CD4-positive, alpha-beta T cell treated with Interleukin-4 for 4 hours (primary cell): ENCODE measurements at places on chromosomes 1 and 21.
A peak's percentile ranks its signal among the peaks of the same experiment; 100 is the strongest.

GRCh38 chr1:236808564-236809130 lies 13.6 kb downstream of the MTR start:
- no peak for DNase-seq

DNA sequence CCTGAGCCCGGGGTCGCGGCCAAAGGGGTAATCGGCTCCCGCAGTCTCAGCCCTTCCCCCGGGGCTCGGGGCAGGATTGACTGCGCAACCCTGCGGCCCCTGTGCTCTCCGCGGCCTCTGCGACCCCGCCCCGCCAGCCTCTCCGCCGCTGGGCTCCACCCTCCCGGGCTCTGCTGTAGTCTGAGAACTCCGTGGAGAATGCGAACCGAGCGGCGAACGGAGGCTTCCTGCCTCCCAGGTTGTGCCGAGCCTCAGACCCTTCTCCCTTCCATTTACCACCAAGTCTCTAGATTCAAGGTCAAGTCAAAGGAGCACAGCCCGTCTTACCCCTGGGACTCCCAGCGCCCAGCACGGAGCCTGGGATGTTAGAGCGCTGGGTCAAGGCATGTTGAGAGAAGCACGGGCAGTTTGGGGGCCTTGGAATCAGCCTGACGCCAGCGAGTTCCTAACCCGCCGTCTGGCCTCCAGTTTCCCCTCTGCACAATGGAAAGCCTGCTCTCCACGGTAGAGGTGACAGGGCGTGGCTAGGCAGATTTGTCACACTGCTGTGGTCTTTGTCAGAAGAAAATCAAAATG lies 3.0 kb downstream of the ATP2B4 start:
- DNase-seq, result peak; percentile 72

DNA sequence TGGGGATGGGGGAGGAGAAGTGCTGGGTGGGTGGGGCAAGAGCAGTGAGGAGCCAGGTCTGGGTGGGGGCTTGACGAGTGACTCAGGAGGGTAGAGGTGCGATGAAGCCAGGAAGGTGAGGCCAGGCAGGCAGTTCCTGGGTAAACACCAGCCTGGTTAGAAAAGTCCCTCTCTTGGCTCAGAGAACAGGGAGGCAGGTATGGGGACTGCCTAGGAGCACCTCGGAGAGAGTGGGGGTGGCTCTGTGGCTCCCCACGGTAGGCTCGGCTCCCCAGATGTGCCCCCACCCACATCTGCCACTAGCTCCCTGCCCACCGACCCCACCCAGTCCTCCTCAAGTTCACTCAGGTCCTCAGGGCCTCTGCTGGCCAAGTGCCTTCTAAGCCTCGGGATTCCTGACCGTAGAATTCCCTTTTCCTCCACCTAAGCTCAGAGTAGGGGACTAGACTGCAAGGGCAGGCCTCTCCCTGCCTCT lies 1.2 kb downstream of the HSPG2 start:
- no peak for DNase-seq

GRCh38 chr1:82762829-82763532 lies 962.2 kb downstream of the ADGRL2 start:
- no peak for DNase-seq

DNA sequence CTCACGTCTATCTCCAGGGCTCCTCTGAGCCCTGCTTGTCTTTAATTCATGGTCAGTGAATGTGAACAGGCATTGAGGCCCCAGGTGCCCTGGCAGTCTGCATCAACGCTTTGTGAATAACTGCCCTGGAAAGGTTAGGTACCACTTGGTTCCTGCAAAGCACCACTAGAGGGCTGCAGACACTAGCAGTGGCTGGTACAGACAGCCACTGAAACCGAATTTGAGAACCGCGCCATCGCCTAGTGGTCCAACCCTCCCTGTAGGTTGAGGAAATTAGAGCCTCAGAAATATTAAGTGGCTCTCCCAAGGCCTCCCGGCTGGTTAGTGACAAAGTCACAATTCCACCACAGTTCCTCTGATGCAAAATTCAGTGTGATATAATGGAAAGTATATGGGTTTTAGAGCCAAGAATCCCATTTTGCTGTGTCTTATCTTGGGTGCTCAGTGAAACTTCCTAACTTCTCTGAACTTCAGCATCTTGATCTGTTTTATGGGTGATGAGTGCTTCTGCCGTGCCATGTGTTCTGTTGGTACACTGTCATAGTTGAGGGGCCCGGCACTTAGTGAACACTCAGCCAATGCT lies 46.2 kb upstream of the BCL9 start:
- peak; percentile 70 for DNase-seq

- no peak for DNase-seq
Observed at GRCh38 chr21:27407271-27407670, 440.4 kb upstream of the ADAMTS5 start.

- no peak for DNase-seq
Observed at GRCh38 chr1:53618500-53619366, 120.2 kb downstream of the GLIS1 start.

DNA sequence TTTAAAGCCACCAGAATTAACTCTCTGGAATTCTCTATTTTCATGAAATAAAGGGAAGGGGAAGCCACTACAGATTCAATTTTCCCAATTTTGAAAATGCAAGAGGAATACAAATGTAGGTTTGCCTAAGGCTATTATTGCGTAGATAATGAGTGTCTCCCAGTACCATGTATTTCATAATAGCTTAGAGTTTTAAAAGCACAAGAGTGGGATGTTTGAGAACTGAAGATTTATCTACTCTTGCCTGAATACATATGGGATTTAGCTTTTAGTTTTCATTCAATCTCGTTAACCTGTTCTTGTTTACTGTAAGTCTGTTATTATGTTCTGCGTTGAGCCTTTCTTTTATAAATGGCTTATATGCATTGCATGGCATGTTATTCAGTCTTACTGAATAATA lies 795.1 kb downstream of the BRINP3 start:
- DNase-seq, result no peak

- no peak for DNase-seq
Observed at GRCh38 chr21:45132841-45133573, 58.6 kb downstream of the ADARB1 start.

- DNase-seq, result no peak
Observed at GRCh38 chr1:17370618-17371017, 1.4 kb upstream of the PADI6 start.

GRCh38 chr1:69648486-69648885 lies 80.8 kb downstream of the LRRC7 start:
- no peak for DNase-seq
